Cerebellum (tissue), 4 donors: ENCODE measurements at places on chromosomes 3 and 15.

GRCh38 chr3:37994639-37994972 is 4.0 kb downstream of the VILL start:
- no peak for DNase-seq

GRCh38 chr15:67290319-67290718 is 35.7 kb downstream of the IQCH start:
- DNase-seq, result no peak

DNA sequence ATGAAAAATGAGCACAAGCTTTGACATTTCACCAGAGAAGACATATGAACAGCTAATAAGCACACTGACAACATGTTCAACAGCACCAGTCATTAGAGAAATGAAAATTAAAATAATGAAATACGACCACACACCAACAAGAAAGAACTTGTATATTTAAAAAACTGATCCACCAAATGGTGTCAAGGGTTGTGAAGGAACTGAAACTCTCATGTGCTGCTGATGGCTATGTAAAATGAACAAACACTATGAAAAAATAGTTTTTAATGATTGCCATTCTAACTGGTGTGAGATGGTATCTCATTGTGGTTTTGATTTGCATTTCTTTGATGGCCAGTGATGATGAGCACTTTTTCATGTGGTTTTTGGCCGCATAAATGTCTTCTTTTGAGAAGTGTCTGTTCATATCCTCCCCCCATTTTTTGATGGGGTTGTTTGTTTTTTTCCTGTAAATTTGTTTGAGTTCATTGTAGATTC is 193.8 kb downstream of the SCAPER start:
- DNase-seq, result no peak

- DNase-seq, result peak; percentile 60
Measured at GRCh38 chr3:107976202-107976800, 114.5 kb downstream of the CD47 start.

- DNase-seq, result no peak
Measured at GRCh38 chr3:49630784-49631183, 43.4 kb upstream of the APEH start.

GRCh38 chr3:134001251-134001650 is 28.5 kb downstream of the SLCO2A1 start:
- DNase-seq, result no peak

DNA sequence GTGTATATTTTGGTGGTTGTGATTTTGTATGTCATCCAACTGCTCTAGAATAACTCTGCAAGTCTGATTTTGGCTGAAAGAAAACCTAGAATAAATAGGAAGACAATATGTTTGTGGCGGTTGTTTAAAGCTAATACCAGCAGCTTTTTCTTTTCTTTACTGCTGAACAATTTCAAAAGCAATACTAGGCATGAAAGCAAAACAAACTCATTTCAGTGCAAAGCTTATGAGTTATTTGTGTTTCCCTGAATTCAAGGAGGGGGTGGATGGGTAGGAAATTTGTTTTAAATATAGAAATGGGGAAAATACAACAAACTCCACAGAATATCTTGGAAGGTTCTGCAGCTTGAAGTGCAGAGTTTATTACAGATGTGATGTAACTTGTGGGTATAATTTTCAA is 1041.9 kb upstream of the NR2F2 start:
- DNase-seq, result no peak

DNA sequence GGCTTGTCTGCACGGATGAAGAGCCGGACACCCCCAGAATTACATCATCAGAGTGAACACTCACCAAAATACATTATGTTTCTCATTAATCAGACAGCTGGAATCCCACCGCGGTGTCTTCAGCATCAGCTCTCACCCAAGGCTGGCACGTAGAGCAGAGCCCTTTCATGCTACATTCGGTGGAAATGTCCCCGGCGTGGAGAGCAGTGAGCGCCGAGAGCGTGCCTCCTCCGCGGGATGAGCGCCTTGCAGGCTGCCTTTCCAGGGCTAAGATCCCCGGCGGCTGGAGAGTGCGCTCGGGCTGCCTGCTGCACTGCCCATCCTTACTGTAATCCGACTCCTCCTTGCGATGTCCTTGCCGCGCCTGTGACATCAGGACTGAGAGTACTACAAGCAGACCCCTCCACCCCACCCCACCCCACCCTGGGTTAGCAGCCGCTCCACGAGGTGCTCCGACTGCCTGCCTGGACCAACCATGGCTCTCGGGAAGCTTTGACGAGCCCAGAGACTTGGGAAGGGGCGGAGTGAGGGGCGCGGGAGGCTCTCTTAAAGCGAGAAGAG is at the start of gene ZNF385D:
TSS of gene ZNF385D (minus strand) at position 380 of the 561 bp plus-strand sequence. CDS start at position 86, 294 bp downstream.
- peak; percentile 55 for DNase-seq

GRCh38 chr3:4994144-4994730 is 15.0 kb downstream of the BHLHE40 start:
- DNase-seq, result no peak

- no peak for DNase-seq
Measured at GRCh38 chr3:181839039-181839915, 127.6 kb downstream of the SOX2 start.

DNA sequence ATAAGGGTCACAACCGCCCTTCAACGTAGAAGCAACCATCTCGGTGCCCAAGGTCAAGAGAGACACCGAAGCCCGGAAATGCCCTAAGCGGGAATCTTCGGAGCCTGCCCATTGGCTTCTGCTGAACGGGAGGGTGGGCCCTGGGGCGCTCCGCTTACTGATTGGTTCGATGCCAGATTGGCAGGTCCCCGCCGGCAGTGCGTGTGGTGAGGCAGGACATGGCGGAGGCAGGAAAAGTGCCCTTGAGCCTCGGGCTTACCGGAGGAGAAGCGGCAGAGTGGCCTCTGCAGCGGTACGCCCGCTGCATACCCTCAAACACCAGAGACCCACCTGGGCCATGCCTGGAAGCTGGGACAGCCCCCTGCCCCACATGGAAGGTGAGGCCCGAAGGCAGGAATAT is at the start of gene REC114:
TSS of gene REC114 (plus strand) at position 197 of the 400 bp plus-strand sequence. CDS start at position 219, 22 bp downstream.
- DNase-seq, result no peak

GRCh38 chr3:42290966-42291714 is 25.2 kb upstream of the CCK start:
- no peak for DNase-seq
